Right lobe of liver (tissue), 6 donors: ENCODE measurements at places on chromosomes 6 and 20. TPM values are rescaled to one million over a fixed set of nuclear protein-coding genes. Genes with fewer than 3 reads are reported as not detected.
A peak's percentile ranks its signal among the peaks of the same experiment; 100 is the strongest.

The PHACTR3 gene
- total RNA-seq = 0.24 TPM

DNA sequence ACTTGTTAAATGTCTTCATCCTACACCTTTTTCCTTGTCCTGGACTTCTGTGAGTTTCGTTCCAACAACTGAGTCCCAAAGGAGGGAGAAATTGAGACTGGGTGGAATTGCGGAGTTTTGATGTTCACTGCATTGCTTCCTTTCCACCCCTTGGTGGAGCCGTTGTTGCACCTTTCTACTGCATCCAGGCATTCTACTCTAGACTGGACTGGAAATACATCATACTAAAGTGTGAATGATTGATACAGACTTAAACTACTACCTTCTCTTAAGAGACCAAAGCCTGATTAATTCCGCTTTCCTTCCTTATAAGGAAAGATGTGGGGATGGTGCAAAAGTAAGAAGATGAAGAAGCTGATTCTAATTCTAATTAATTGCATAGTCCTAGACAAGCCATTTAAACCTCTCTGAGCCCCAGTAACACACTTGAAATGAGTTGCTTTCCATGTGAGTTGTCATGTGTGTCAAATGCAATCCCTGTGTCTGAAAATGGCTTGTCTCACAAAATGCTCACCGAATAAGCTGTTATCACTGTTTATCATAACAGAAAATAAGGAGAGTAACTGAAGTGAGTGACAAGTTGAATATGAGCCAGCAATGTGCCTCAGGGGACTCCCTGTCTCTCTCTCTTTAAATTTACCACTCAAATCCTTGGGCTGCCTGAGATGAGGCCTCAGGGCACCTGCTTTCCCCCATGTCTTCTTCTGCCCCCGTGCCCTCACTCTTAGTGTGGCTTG is 338.3 kb upstream of the CHD6 start:
- DNase-seq = no peak
- no peaks in the 10 kb centered on the region for H3K4me1 ChIP-seq
- no peaks in the 10 kb centered on the region for H3K36me3 ChIP-seq
- no peak overlapping the region for H3K4me3 ChIP-seq
- no peaks in the 10 kb centered on the region for H3K27me3 ChIP-seq

DNA sequence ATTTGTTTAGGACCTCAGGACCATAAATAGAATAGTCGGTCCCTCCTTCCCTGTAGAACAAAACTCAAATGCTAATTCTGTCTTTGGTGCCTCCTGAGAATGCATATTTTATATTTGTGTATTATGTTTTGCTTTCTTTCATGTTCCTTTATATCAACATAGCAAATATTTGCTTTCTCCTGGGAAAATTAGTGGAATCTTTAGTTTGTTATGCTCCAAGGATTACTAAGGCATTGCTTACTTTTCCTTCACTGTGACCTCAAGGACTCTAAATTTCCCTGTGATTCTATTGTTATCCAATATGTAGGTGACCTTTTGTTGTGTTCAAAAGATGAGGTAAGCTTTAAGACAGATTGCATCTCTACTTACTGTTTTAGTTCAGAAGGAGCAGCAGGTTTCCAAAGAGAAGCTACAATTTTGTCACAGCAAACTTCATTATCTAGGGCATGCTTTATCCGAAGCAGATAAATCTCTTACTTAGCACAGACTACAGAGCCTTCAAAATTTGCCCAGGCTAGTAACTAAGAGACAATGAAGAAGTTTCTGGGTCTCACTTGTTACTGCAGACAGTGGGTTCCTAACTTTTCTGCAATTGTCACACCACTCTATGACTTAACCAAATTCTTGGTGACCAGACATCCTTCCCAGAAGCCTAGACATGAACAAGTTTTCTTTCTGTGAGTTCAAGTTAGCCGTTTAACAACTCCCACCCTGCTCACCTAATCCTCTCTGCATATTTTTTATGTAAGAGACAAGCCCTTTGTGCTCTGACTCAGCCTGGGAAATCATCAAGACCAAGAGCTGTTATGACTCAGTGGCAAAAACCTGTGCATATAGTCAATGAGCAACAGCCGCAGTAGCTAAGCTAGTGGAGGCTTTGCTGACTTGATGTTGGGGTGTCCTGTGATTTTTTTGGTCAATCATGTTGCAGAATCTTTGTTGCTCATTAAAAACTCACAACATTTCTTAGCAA is 378.8 kb downstream of the QKI start:
- DNase-seq = no peak
- H3K36me3 ChIP-seq = no peaks in the 10 kb centered on the region
- no peaks in the 10 kb centered on the region for H3K4me1 ChIP-seq
- no peaks in the 10 kb centered on the region for H3K27me3 ChIP-seq
- no peak overlapping the region for H3K27ac ChIP-seq
- H3K4me3 ChIP-seq = no peak overlapping the region

DNA sequence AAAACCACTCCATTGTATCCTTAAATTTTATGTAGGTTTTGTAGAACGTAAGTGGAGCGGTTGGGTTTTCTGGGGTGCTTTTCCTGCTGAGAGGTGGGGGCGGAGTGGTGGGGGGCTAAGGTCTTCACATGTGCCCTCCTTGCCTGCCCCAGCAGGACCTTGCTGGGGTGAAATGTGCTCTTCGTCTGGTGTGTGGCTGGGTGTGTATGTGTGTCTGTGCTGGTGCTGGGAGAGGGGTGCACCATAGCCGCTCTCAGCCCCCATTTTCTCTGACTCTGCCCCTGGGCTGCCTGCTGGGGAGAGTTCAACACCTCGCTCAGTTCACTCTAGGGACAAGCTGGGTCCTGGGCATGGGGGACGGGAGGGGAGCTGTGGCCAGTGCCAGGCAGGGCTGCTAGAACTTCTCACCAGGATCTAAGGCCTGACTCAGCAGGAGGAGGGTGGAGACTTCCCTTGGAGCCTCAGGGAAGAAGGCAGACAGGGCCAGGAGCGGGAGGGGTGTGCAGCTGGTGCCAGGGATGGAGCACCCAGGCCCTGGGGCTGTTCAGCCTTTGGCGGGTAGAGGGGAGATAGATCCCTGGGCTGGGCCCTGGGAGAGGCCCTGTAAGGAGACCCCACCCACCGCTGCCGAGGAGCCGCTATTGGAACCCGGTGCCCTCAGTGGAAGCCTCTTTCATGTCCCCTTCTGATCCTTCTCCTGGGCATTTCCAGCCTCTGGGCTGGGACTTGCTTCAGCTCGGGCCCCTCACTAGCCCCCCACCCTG is 4.8 kb downstream of the SOX18 start:
- H3K4me3 ChIP-seq = no peak overlapping the region
- no peak for DNase-seq
- H3K4me1 ChIP-seq = no peaks in the 10 kb centered on the region
- no peaks in the 10 kb centered on the region for H3K36me3 ChIP-seq

The LYRM2 gene
- 15.3 TPM for total RNA-seq

- H3K27me3 ChIP-seq = no peaks in the 10 kb centered on the region
- H3K4me3 ChIP-seq = no peak overlapping the region
Measured at GRCh38 chr6:120990866-120991265, 343.4 kb downstream of the TBC1D32 start.

DNA sequence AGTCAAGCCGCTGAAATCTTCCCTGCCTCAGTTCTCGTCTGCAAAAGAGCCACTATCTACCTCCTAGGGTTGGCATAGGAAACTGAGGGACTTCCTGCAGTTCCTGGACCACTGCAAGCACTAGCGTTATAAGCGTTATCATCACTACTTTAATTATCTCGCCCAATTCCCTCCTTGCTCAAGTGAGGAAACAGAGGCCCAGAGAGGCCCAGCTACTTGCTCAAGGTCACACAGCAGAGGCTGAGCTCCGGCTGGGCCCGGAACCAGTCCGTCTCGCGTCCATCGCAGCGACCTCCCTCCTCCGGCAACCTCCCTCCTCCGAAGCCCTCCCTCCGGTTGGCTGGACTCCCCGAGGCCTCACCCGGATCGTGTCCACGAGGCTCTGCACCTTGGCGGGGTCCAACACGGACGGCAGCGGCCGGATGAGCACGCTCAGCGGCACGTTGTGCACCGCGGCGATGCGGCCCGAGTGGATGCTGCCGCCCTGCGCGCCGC is 338 bp downstream of the SRXN1 start:
- H3K27ac ChIP-seq = peak overlapping the region; percentile 83
- no peaks in the 10 kb centered on the region for H3K36me3 ChIP-seq
- no peaks in the 10 kb centered on the region for H3K4me1 ChIP-seq
- H3K4me3 ChIP-seq = peak overlapping the region; percentile 71
- DNase-seq = peak; percentile 72
- H3K27me3 ChIP-seq = no peaks in the 10 kb centered on the region

The EPHA7 gene
- total RNA-seq = not detected

The FOXS1 gene
- 0.15 TPM for total RNA-seq

DNA sequence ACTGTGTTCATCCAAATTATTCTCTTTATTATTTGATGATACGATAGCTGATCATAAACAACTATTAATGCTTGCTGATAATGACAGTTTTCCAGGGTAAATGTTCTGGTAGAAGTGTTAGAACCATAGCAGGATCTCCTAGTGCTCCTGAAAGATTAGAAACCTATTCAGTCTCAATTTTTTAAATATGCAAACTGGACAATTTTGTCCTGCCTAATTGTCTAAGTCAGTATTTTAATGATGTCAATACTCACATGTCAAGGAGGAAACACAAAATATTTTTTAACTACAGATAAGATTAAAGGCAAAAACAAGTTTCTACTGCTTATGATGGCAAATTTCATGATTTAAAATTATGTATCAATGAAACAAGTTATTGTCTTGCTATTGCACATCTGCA is 233.9 kb downstream of the RFPL4B start:
- no peak for DNase-seq
- H3K27me3 ChIP-seq = no peaks in the 10 kb centered on the region
- H3K36me3 ChIP-seq = no peaks in the 10 kb centered on the region
